Mucosa of descending colon (tissue), 3 donors: ENCODE measurements at places on chromosomes 3 and 15. TPM values are rescaled to one million over a fixed set of nuclear protein-coding genes. Genes with fewer than 3 reads are reported as not detected.
A peak's percentile ranks its signal among the peaks of the same experiment; 100 is the strongest.

Gene NR2E3
- 0.60 TPM for total RNA-seq

- DNase-seq: no peak
Observed at GRCh38 chr3:191848818-191849217, 387.9 kb downstream of the PYDC2 start.

DNA sequence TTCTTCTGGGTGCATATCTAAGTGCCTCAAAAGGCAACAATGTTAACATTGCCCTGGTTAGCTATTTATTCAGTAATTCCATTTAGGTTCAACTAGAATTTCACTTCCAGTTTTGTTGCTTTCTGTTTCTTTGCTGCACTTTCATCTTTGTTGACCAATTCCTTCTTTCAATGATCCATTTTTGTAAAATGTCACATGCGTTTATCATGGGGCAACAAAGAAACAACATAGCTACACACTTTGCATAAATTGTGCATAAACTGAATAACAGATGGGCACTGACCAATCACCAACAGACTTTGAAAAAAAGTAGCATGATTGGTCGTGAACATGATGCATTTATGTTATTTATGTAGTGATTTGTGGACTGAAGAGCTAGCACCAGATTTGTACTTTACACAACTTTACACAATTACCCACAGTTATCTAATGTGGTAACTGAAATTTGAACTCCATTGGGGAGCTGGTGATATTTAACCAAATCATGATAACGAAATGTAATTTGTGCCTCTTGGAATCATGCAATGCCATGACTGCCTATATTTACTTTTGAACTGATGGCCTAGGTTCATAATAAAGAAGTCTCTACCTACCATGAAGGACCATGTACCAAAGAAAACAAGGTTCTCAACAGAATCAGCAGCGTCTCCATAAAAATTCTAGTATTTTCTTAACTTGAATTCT, 7.1 kb upstream of the CPOX start:
- no peak for DNase-seq

- peak; percentile 40 for DNase-seq
Observed at GRCh38 chr3:149657321-149657925, 402 bp downstream of the WWTR1 start.

DNA sequence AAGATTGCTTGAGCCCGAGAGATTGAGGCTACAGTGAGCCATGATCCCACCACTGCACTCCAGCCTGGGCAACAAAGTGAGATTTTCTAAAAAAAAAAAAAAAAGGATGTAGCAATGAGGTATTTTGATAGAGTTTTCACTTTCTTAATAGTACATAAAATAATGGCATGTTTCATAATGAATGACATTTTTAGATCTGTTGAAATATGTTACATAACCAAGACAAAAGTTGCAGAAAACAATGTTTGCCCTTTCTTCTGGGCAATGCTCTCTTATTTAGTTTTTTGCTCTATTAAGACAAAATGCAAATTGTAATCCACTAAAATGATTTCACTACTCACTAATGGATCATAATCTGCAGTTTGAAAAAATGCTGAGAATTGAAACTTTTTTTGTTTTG, 4.4 kb upstream of the MAPK6 start:
- no peak for DNase-seq

DNA sequence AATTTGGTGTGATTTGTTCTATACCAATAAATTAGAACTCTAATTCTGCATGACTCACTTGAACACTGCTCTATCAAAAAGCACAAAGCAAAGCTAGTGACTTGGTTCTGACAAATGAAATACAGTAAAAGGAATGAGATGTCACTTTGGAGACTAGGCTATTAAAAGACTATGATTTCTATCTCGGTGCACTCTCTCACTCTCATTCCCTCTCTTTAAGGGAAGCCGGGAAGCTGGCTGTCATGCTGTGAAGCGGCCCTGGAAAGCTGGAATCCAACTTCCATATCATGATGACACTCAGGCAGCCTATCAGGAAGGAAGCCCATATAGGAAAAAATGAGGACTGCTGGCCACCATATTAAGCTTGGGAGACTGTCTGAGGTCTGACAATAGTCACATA, 590.1 kb upstream of the CBLB start:
- DNase-seq: no peak

GRCh38 chr3:128950223-128950938, 43.5 kb downstream of the CFAP92 start:
- no peak for DNase-seq

DNA sequence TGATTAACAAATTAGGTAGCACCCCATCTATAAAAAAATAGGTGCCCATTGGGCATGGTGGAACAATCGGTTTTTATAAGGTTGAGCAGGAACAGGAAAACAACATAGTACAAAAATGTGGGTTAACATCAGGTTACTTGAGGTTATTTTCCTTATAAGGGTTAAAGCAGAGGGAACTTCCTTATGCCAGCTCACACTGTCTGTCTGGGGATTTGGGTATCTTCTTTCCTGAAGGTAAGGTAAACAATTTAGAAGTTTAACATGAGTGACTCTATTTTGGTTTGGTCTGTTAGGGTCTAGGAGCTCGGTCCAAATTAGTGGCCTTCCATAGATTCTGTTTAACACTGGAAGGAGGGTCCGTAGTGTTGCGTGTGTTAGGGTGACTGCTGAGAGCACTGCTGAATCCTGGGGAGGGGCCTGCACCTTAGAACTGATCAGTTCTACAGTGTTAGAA, 14.7 kb downstream of the CHD2 start:
- no peak for DNase-seq

Gene ZNF619
- total RNA-seq: 11.3 TPM

Gene FRMD5
- 2.3 TPM for total RNA-seq
